ENCODE measurements at places on chromosomes 16 and 17.

GRCh38 chr16:2151188-2152091 lies 3.0 kb downstream of the RAB26 start:
- DNase-seq = no peak

DNA sequence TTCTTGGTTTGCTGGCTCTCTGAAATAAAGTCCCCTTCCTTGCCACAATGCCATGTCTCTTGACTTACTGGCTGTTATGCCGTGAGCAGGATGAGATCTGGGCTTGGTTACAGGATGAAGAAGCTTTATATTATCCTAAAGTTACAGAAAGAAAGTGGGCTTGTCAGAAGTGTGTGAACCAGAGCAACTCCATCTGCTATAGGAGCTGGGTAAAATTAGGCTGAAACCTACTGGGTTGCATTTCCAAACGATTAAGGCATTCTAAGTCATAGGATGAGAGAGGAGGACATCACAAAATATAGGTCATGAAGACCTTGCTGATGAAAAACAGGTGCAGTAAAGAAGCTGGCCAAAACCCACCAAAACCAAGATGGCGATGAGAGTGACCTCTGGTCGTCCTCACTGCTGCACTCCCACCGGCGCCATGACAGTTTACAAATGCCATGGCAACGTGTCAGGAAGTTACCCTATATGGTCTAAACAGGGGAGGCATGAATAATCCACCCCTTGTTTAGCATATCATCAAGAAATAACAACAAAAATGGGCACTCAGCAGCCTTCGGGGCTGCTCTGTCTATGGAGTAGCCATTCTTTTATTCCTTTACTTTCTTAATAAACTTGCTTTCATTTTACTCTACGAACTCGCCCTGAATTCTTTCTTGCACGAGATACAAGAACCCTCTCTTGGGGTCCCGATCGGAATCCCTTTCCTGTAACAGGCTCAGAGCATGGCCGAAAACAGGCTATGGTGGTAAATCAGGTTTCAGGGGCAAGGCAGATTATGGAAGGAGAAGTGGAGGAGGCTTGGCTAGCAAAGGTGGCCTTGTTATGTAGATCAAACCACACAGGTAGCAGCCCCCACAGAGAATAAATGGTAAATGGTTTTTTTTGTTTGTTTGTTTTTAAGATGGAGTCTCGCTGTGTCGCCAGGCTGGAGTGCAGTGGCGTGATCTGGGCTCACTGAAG lies 81.3 kb upstream of the C16orf82 start:
- no peak for DNase-seq

DNA sequence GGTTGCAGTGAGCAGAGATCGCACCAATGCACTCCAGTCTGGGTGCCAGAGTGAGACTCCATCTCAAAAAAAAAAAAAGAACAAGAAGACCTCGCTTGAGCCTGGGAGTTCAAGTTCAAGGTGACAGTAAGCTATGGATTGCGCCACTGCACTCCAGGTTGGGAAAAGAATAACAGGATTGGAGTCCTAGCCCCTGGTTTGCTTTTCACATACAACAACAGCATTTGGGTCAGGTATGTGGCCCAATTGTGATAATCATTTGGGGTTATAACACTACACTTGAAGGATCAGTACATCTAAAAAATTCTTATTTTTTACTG lies 3.4 kb upstream of the SEPHS2 start:
- no peak for DNase-seq

DNA sequence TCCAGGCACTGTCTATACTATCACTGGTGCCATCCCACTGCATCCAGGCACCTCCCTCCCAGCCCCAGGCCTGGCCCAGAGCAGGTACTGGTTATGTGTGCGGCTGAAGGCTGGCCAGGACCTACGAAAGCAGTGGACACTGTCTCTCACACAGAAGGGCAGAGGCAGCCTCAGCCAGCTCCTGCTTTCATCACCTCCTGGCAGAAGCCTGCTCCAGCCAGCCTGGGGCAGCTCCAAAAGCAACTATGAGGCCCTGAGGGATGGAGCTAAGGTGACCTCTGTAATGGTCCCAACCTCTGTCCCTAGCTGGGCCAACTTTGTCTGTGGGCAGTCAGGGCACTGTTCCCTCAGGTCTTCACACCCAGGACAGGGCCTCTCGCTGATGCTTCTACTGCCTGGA lies 18.8 kb downstream of the HSD11B2 start:
- no peak for DNase-seq

- no peak for DNase-seq
Observed at GRCh38 chr16:26930786-26931581, 135.7 kb upstream of the C16orf82 start.

DNA sequence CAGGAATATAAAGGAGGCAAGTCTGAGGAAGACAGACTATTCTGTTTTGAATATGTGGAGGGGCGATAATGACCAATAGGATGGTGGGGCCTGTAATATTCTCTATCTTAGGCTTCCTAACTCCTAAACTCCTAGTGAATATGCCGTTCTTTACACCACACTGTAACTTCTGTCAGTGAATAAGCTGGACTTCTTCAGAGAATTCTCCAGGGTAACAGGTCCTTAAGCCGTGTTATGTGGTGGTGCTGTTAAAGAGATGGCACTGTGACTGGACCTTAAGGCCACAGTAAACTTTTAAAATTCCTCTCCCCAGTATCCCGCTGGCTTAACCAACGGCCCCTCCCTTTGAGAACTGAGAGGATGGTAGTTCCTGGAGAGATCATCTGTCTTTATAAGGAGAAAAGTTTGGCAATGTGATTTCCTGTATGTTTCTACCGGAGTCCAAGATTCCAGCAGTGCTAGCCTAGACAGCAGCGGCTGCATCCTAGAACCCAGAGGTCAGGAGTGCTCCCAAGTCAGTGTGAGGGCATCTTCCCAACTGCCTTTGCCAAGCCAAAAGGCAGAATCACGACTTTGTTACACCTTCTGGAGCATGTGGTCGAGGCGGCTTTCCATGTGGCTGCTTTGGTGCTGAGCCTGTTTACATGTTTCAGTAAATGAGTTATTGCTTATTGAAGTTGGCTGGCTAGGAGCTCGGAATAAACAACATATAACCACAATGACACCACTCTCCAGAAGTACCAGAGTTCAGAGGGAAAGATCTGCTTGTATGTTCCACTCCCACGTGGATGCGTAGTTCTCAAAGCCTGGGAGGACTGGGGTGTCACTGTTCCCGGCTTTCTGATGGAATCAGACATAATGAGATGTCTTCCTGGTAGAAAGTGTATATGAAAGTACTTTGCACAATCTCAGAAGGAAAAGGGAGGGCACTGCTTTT lies 41.0 kb downstream of the TUBD1 start:
- DNase-seq = peak; percentile 100

- no peak for DNase-seq
Observed at GRCh38 chr17:28120766-28121165, 78.3 kb downstream of the NLK start.

- DNase-seq = peak; percentile 23
Observed at GRCh38 chr17:44502598-44503146, 534 bp downstream of the GPATCH8 start.

GRCh38 chr17:78113804-78114785 lies 14.5 kb downstream of the TMC6 start:
- DNase-seq = no peak

DNA sequence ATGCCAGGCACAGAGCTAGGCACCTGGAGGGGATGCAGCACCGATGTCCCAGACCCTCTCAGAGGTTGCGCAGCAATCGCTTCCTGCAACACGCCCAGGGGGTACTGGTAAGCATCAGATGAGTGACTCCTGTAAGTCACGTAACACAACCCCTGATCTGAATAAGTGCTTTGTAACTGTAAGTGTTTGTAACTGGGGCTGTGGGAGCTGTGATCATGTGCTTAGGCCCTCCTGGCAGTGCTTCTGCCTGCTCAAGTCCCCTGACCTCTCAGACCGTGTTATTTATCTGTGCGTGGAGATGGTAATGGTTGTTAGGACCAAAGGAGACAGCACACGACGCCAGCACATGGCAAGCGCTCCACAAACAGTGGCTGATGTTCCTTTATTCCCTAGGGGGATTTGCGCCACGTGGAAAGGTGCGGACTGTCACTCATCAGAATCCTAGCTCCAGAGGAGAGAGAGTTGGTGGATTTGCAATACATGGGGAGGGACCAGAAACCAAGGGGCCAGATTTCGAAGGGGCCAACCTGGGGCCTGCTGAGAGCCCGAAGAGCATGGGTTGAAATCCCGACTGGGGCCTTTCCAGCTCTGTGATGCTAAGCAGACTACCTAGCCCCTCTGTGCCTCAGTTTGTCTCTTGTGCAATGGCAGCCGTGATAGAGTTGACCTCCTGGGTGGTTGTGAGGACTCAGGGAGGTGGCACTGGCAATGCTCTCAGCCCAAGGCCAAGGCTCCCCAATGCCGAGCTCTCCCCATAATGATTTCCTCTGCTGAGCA lies 151.8 kb downstream of the IRF8 start:
- DNase-seq = no peak

GRCh38 chr17:78664476-78665386 lies 87.5 kb upstream of the DNAH17 start:
- no peak for DNase-seq

DNA sequence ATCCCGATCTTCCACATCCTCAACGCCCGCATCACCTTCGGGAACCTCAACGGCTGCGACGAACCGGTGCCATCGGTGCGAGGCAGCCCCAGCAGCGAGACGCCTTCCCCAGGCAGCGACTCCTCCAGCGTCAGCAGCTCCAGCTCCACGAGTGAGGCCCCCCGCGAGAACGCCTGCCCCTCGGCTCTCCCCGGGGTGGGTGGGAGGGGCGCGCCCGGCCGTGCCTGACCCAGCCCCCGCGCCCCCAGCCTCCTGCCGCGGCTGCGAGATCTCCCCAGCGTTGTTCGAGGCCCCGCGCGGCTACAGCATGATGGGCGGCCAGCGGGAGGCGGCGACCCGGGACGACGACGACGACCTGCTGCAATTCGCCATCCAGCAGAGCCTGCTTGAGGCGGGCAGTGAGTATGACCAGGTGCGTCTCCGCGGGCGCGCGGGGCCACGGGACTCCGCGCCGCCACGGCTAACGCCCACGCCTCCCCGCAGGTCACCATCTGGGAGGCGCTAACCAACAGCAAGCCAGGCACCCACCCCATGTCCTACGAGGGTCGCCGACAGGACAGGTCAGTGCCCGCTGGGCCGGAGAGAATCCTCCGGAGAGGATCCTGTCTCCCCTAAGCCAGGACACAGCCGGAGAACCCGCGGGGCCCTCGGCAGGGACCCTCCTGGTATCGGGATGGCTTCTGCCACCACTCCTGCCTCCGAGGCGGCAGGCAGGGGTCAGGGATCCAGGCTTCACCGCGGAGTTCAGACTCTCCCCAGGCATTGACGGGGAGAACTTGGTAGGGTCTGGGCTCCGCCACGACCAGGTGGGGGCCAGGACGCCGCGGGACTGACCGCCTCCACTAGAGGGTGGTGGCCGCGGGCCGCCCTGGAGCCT lies 10.1 kb downstream of the CORO6 start:
- no peak for DNase-seq

- DNase-seq = no peak
Observed at GRCh38 chr17:8956465-8956902, 9.0 kb downstream of the PIK3R5 start.

- peak; percentile 68 for DNase-seq
Observed at GRCh38 chr16:720990-721764, at the start of gene ANTKMT. Gene ANTKMT, plus strand, starts transcription at chr16:721146. Its CDS starts 129 bp downstream, at chr16:721275.

DNA sequence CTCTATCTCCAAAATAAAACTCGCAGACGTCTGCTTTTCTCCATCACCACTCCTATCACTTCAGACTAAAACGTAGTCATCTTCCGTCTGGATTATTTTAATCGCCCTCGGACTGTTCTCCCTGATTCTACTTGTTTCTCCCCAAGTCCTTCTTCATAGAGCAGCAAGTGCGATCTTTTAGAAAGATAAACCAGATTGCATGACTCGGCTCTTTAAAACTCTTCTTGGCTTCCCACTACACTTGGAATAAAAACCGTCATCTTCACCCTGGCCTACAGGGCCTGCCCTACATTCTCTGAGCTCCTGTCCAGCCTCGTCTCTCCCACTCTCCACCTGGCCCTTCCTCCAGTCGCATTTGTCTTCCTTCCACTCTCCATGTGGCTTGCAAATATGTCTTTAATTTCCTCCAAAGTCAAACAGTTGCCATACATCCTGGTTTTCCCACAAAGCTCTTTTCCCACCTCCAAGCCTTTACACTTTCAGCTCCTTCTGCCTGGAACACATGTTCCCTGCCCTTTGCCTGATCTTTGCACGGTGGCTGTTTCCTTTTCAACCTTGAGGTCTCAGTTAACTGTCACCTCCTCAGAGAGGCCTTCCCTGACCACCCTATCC lies 70.5 kb upstream of the DHX40 start:
- no peak for DNase-seq

- no peak for DNase-seq
Observed at GRCh38 chr17:77128896-77129567, 11.7 kb upstream of the SEC14L1 start.

- DNase-seq = no peak
Observed at GRCh38 chr17:67862614-67863217, 37.4 kb downstream of the BPTF start.

GRCh38 chr17:13266606-13267005 lies 248.8 kb upstream of the ELAC2 start:
- DNase-seq = no peak

DNA sequence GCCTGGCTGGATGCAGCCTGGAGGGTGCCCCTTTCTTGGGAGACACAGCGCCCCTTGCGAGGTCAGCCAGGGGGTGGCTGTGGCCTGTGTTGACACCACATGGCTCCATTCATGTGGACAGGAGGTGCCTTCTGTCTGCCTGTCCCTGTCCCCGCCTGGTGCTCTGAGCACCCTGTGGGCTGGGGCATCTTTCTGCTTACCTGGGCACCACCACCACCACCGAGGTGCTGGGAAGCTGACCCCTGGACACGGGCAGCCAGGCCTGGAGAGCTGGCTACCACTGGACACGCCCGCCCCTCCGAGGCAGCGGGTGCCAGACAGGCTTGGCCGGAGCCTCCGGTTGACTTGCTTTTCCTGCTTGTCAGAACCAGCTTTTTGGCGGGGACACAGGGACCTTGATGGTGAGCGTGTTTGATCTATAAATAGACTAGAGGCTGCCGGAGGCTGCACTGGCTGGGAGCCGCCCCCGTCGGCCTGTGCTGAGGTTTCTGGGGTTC lies 121.3 kb upstream of the GSE1 start:
- DNase-seq = peak; percentile 43

GRCh38 chr16:58125041-58125440 lies 4.1 kb downstream of the CFAP20 start:
- DNase-seq = no peak

- no peak for DNase-seq
Observed at GRCh38 chr16:14193316-14193871, 122.3 kb downstream of the MRTFB start.

GRCh38 chr16:19168371-19169081 lies 486 bp downstream of the SYT17 start:
- no peak for DNase-seq

GRCh38 chr16:65071433-65072311 lies 50.2 kb downstream of the CDH11 start:
- DNase-seq = peak; percentile 74

GRCh38 chr17:54969658-54970572 lies 1.4 kb downstream of the STXBP4 start:
- no peak for DNase-seq
